ENCODE measurements at places on chromosomes 4 and X.
A peak's percentile ranks its signal among the peaks of the same experiment; 100 is the strongest.

DNA sequence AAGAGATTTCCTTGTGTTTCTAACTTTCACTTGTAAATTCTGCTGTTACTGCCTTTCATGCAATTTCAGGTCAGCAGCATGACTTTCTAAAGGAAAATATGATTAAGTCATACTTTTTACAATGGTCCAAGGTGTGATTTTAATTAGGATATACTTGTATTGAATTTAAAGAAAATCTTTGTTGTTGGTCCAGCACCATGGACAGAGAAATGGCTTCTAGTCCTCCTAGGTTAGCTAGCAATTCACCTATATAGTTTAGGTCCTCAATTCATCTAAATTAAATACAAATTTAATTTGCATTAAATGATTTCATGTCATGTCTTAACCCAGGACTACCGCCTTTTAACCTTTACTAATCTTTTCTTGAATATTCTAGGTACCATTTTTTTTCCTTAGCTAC is 304.9 kb upstream of the RPS6KA3 start:
- no peak for DNase-seq

- no peak for DNase-seq
Observed at GRCh38 chrX:338281-338835, 19.8 kb upstream of the GTPBP6 start.

DNA sequence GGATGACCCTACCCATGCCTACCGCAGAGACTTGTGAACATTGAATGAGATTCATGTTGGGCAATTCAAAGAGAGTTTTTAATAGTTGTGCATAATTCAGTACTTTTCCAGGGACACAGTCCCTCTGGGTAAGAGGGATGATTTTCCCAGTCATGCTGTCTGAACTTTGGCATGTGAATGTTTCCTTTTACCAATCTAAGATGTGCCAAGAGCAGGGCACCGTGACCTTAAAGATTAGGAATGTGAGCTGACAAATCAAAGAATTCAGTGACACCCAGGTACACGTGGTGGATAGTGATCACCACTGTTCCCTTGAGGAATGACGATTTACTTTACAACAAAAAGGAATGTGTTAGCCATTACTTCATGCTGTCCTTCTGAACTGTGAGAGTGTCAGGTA is 515.6 kb downstream of the PPARGC1A start:
- DNase-seq = no peak

DNA sequence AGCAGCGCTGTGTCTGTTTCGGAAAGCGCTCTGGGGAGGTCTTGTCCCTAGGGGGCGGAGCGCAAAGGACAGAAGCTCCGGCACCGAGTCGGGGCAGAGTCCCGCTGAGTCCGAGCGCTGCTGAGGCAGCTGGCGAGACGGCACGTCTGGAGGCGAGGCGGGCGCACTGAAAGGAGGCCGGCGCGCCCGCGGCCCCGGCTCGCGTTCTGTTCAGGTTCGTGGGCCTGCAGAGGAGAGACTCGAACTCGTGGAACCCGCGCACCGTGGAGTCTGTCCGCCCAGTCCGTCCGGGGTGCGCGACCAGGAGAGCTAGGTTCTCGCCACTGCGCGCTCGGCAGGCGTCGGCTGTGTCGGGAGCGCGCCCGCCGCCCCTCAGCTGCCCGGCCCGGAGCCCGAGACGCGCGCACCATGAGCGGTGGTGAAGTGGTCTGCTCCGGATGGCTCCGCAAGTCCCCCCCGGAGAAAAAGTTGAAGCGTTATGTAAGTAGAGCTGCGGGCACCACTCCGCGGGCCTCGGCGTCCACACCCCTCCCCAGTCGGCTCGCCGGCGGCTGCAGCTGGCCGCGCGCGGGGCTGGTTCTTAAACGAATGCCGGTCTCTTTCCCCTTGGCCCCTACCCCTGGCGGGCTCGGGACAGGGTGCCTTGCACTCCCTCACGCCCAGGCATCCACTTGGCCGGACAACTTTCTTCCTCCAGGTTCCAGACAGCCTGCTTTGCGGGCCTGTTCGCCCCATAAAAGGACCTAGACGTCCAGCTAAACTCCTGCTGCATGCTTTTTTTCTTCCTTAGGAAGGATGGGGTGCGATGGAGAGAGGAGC is at the start of gene GAB1:
GAB1 (plus strand) TSS at position 96 of the 819 bp plus-strand sequence; CDS start at position 409, 313 bp downstream.
- peak; percentile 82 for DNase-seq

- DNase-seq = peak; percentile 91
Observed at GRCh38 chrX:52995135-52995986, 37.0 kb upstream of the FAM156A start.

DNA sequence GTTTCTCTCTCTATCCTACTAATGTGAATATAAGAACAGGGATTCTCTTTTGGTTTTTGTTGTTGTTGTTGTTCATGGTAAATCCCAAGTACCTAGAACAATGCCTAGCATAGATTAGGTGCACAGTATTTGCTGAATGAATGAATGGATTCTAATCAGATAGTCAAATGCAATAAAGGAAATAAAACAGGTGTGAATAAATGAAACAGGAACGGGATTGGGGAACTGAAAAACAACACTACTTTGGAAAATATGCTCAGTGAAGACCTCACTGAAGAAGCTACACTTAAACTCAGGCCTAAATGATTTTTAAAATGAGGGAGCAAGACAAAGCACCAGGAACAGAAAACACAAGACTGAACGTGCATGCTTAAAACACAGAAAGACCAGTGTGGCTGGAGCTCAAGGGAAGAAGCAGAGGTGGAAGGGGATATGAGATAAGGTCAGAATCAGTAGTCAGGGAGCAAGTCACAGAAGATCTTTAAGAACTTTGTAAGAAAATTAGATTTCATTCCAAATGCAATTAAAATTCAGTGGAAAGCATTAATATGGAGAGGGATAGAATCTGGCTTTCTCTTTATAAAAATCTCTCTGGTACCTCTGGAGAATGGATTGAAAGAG is 144.7 kb downstream of the ZAR1 start:
- DNase-seq = no peak

DNA sequence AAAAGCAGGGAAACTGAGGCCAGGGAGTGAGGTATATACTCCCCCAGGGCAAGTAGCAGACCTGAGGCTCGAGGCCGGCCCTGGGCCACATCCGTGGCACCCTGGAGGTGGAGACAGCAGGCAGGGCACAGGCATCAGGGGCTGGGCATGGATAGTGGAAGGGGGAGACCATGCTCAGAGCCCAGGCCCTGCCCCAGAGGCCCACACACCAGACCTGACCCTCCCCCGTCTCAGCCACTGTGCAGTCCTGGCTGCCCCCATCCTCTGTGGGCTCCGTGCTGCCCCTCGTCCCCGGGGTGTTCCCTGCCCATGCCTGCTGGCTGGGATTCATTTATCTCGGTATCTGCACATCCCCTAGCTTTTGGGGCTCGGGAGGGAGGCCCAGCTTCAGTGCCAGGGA is 103.1 kb upstream of the NKX1-1 start:
- DNase-seq = no peak

GRCh38 chr4:56723201-56723605 is 42.1 kb upstream of the HOPX start:
- DNase-seq = peak; percentile 32

- DNase-seq = peak; percentile 70
Observed at GRCh38 chrX:103517246-103517645, 2.0 kb downstream of the RAB40A start.

DNA sequence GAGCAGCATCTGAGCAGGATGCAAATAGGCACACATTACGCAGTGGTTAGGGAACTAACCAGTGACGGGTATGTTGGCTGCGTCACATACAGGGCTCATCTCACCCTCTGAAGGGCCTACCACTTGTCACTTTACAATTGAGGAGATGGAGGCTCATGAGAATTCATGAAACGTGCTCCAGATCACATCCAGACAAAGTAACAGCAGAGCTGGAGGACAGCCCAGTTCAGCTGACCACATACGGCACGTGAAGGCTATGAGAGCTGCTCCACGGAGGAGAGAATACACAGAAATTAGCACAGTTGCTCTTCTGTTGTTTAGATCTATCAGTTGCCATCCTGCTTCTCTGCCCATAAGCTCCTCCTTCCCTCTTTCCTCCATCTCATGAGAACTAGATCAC is 78.4 kb downstream of the FAM9B start:
- DNase-seq = no peak

- peak; percentile 40 for DNase-seq
Observed at GRCh38 chr4:52103319-52103718, 52.2 kb downstream of the SPATA18 start.

DNA sequence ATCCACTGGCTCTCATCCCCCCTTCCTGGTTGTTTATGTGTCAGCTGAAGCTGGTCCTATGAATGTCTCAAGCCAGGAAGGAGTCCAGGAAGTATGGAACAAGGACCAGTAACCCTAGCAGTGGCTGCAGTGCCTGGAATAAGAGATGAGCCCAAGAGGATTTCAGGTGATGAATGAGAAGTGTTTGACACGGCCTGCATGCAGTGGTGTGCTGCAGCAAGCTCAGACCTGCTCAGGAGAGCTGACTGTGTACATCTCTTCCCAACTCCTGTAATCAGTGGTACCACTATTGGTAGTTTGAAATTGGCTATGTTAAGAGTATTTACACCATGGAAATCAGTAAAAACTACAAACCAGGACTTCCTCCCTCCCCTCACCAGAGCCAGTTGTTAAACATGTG is 88.0 kb downstream of the IQCM start:
- DNase-seq = peak; percentile 36

GRCh38 chr4:87270144-87270543 is 49.7 kb upstream of the KLHL8 start:
- peak; percentile 26 for DNase-seq

- peak; percentile 73 for DNase-seq
Observed at GRCh38 chrX:100979881-100980607, 10.5 kb downstream of the ARL13A start.

DNA sequence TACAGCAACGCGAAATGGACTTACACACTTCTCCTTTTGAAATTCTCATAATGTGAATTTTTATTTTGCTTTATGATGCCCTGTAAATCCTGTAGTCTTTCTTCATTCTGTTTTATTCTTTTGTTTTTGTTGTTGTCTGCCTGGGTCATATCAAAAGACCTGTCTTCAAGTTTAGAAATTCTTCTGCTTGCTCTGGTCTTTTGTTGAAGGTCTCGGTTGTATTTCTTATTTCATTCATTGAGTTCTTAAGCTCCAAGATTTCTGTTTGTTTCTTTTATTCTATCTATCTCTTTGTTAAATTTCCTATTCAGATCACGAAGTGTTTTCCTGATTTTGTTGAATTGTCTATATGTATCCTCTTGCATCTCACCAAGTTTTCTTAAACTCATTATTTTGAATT is 78.1 kb downstream of the GPAT3 start:
- no peak for DNase-seq

DNA sequence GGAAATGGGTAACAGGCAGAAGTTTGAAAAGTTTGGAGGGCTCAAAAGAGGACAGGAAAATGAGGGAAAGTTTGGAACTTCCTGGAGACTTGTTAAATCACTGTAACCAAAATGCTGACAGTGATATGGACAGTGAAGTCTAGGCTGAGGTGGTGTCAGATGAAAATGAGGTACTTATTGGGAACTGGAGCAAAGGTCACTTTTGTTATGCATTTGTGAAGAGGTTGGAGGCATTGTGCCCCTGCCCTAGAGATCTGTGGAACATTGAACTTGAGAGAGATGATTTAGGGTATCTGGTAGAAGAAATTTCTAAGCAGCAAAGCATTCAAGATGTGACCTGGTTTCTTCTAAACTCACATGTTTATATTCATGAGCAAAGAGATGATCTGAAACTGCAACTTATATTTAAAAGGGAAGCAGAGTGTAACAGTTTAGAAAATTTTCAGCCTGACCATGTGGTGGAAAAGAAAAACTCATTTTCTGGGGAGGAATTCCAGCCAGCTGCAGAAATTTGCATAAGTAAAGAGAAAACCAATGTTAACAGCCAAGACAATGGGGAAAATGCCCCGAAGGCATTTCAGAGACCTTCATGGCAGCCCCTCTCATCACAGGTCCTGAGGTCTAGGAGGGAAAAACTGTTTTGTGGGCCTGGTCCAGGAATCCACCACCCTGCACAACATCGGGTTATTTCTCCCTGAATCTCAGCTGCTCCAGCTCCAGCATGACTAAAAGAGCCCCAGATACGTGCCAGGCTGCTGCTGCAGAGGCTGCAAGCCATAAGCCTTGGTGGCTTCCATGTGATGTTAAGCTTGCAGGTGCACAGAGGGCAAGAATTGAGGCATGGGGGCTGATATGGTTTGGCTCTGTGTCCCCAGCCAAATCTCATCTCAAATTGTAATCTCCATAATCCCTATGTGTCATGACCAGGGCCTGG is 632.5 kb upstream of the GNPDA2 start:
- no peak for DNase-seq

- no peak for DNase-seq
Observed at GRCh38 chr4:176897226-176897625, 104.5 kb upstream of the VEGFC start.

- DNase-seq = no peak
Observed at GRCh38 chr4:27775156-27775555, 914.5 kb downstream of the STIM2 start.

GRCh38 chrX:47658684-47659420 is at the start of gene UXT:
Gene UXT, minus strand, starts transcription at chrX:47659180. Its CDS starts 253 bp downstream, at chrX:47658927.
- DNase-seq = peak; percentile 91

DNA sequence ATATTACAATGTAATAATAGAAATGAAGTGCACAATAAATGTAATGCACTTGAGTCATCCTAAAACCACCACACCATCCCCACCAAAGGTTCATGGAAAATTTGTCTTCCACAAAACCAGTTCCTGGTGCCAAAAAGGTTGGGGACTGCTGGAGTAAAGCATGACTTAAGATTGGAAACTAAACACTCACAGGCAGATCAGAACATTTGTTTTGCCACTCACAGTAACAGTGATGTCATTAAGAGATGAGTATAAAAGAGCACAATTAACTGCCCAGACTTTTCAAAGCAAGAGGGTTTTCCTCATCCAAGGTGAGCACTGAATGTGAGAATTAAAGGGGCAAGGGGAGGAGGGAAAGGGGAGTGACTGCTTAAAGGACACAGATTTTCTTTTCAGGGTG is 35.6 kb downstream of the MAP7D3 start:
- no peak for DNase-seq

DNA sequence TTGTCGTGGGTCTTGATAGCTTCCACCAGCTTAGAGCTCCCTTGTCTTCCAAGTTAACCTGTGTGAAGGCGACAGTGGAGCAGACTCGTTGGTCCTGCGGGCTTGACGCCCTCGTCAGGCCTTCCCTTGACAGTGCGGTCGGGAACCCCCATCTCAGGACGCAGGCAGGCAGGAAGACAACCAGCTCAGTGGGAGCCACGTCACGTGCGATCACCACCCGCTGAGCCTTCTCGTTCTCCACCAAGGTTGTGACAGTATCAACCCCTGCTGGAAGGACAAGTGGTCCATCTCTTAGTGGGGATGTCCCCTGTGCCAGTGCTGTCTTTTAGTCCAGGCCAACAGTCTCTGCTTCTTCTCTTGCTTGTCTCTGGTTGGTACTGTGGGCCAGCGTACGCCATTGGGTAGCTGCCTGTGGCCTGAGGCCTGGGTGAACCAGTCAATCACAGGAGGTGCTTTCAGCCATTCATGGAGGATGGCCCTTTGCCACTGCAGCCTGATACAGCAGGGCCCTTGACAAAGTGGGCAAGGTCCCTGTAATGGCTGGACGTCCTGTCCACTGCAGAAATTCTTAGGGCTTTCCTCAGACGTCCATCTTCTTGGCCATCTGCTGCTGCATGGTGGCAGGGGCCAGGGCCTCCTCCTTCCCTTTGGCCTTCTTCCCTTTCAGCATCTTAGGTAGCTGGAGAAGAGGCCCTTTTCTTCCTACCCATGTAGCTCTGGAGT is 31.4 kb downstream of the RGS12 start:
- DNase-seq = no peak
